ENCODE measurements at places on chromosomes 2 and 18. TPM values are rescaled to one million over a fixed set of nuclear protein-coding genes. Genes with fewer than 3 reads are reported as not detected.

RANBP2 gene
- total RNA-seq: 27.3 TPM

KCNG2 gene
- total RNA-seq: not detected

HAT1 gene
- total RNA-seq: 76.1 TPM

FAP gene
- total RNA-seq: not detected

OSBPL1A gene
- 14.8 TPM for total RNA-seq

UPP2 gene
- not detected for total RNA-seq

SRD5A2 gene
- not detected for total RNA-seq

GALNT1 gene
- 78.1 TPM for total RNA-seq
